ENCODE measurements at places on chromosomes 2 and 18.

DNA sequence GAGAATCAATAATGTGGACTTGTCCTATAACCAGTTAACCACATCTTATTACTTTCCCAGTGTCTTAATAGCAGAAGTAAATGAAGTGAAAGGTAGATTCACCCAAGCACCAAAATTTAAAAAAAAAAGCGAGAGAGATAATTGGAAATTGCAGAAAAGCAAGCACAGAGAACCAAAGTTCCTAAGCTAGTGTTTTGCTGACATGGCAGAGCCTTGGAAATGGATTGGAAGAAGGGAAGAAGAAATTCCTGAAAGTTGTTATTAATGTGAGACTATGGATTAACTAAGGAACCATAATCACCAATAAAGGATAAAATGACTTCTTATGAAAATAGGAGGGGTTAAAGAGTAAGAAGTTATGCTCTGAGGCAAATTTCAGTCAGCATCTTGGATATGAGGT is 384.4 kb downstream of the GALNT13 start:
- no peak for DNase-seq

DNA sequence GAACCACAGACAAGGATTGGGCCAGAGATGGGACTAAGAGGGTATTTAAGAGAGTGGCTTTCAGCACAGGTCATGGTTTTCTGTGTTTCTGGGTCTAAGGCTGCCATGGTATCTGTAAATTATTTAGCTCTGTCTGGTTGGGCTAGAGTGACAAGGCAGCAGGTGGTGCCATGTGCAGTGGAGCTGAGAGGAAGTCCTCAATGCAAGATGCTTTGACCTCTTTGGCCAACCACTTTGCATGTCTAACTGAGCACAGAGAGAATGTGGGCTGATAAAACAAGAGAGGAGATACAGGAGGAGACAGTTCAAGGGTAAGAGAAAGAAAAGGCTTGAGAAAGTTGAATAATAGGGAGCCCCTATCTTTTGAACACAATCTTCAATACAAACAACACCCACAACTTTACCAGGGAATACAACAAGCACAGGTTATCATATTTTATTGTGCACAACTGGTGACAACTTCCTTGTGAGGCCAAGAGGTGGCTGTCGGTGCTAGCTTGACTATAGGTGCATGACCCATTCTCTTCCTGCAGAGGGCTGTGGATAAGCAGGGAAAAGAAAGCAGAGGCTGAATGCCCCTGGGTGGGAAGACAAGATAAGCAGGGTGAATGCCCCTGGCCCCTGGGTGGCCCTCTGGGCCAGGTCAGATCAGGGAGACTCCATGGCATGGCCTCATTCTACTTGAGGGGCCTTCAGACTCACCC is 12.3 kb downstream of the FLACC1 start:
- DNase-seq = no peak

DNA sequence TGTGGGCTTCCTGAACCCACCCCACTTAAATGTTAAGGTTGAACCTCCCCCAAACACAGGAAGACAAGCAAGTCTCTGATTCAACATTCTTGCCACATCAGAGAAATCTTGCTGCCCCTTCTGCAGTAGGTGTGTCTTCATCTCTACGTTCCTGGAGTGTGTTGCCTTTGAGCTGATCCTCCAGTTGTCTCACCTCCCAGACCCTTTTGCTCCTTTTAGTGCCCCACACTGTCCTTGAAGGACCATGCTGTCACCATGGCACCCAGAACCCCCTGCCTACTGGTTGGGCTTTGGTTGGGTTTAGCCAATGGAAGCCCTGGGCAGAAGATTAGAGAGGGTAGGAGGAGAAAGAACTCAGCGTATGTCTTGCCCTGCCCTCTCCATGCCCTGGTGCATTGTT is 10.7 kb downstream of the CAB39 start:
- DNase-seq = no peak

GRCh38 chr18:78662879-78663278 is 316.7 kb upstream of the SALL3 start:
- no peak for DNase-seq

DNA sequence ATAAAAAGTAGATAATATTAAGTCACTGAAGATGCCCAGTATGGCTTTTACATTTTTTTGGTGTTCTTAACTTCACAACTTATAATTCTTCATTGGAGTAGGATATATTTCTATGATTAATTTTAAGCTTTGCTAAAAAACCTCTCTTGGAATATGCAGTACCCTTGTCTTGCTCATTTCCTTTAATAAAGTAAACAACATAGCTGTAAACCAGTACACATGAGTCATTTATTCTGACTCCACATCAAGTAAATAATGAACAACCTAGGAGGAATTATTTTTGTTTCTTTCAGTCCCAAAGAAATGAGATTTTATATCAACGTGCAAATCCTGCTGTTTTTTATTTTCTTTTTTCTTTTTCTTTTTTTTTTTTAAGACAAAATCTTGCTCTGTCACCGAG is 869.1 kb downstream of the CNTNAP5 start:
- no peak for DNase-seq

- no peak for DNase-seq
Observed at GRCh38 chr2:55864351-55865084, 59.1 kb downstream of the EFEMP1 start.

DNA sequence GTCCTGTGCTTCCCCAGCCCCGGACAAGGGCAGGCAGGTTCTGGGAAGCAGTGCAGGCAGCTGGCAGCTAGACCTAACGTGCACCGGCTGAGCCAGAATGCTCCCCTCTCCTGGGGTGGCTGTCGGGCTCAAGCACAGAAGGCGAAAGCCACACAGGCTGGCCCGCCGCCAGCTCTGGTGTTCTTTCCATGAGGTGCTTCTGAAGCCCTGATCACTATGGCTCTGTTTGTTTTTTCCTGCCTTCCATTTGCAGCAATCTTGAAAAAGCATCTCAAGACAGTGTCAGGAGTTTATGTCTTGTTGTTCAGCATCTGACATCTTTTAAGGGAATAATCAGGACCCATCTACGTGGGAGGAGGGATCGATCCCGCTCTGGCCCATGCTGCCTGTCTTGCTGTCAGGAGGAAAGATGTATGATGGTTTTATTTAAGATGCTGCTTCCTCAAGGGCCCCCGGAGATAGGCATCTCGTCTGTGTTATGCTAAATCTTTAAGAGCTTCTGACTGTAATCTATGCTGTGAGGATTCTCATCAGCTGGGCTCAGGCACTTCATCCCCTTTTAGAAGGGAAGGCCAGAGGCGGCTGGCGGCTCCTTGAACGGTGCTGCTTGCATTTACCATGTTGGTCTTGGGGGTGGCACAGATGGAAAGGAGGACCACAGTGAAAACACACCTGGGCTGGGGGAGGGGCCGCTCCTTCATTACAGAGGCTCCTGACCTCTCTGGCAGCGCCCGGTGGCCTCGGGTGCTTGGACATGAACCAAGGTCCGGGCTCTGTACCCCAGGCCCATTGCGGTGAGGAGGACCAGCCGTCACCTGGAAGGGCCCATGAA is 118.5 kb upstream of the HDAC4 start:
- no peak for DNase-seq

GRCh38 chr2:13576406-13577036 is 859.8 kb downstream of the TRIB2 start:
- no peak for DNase-seq

DNA sequence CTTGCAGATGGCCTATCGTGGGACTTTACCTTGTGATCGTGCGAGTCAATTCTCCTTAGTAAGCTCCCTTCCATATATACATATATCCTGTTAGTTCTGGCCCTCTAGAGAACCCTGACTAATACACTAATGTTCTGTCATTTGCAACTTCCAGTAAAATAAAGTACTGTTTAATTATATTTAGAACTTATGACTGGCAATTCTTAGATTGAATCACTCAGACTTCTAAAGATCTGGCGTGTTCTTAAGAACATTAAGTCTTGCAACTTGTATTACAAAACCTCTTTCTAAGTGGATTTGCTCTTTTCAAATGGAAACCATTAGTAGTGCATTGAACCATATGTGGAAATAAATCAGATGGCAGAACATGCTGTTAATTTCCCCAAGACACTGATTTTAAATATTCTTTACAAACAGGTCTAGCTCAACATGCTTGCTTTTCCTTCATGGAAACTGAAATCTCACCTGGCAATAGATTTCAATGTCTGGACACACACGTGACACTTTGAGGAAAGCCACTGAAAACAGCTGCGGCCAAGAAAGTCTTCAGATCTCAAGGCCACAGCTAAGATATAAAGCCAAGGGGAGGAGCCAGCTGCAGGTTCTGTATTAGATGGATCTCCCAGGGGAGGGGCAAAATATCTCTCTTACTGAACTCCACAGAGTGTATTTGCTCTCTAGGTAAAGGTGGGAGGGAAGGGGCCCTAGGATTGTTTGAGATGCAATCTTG is 50.6 kb downstream of the PMAIP1 start:
- DNase-seq = no peak

GRCh38 chr18:77009675-77010074 is 122.9 kb downstream of the MBP start:
- no peak for DNase-seq

DNA sequence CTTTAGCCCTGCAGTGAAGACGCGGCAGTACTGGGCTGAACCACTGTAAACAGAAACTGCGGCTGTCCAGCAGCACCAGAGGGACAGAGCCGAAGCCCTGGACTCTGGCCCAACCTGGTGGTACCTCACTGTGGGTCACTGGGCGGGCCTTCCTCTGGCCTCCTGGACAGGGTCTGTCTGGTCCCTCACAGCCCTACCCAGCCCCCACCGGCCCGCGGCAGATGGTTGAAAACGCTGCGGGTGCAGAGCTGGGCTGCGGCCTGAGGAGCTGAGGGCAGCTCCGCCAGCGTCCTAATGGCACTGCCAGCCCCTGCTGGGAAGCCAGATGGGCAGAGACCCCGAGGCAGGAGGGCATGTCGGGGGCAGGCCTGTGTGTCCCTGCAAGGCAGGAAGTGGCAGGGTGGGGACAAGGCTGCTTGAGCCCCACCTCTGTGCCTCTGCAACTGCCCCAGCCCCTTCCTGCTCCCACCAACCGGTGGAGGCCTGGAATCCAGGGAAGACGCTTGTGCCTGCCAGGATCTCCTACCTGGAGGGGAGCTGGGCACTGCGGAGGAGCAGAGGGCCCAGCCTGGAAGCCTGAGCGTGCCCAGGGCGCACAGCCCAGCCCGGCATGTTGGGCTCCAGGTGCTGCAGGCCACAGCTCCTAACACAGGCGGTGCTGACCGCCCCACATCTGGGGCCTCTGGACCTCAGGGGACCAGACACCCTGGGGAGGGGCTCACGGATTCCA is 36.3 kb downstream of the HS6ST1 start:
- DNase-seq = no peak

GRCh38 chr2:209525331-209525730 is 101.5 kb downstream of the MAP2 start:
- DNase-seq = no peak

- DNase-seq = no peak
Observed at GRCh38 chr2:134869946-134870736, 31.7 kb downstream of the ACMSD start.

DNA sequence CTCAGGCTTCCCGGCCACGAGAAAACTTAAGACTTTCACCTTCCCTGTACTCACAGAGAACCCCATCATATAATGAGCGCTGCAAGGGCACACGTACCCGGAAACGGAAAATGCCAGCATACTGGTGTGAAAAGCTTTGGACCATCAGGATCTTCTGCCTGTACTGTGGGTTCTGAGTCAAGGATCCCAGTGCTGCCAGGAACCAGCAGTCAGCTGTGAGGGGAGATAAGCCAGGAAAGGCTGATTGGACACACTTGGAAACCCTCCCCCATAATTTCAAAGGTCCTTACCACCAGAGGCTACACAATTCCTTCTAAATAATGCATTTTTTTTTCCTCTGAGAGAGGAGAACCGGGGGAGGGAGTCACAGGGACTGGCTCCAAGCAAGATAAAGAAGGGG is 31.4 kb downstream of the CAPN13 start:
- no peak for DNase-seq

DNA sequence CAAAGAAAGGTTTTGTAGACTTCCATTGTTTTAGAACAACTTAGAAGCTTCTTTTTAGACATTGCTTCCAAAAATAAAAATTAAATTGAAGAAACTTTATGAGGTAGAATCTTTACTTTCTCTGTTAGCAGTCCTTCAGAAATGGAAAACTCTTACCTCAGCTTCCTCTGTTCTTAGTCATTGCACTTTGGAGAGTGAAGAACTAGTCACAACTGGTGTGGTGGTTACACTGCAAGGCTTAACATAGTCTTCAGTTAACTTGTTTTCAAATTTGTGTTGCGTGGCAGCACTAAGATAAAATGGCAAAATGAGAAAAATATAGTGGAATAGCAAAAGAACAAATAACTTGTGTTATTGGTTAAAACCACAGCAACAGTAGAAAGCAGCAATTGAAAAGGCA is 332.6 kb downstream of the KIAA1328 start:
- DNase-seq = no peak

- no peak for DNase-seq
Observed at GRCh38 chr2:70923378-70924015, 12.2 kb upstream of the ATP6V1B1 start.

Data from stimulated activated CD4-positive, alpha-beta T cell treated with anti-CD3 and anti-CD28 coated beads, Interleukin-1b, Interleukin-23, amount 100 ng/mL, for 1 hour (primary cell).